ENCODE measurements at places on chromosomes 1 and 21.

- DNase-seq, result no peak
Observed at GRCh38 chr21:27085387-27085786, 118.5 kb upstream of the ADAMTS5 start.

DNA sequence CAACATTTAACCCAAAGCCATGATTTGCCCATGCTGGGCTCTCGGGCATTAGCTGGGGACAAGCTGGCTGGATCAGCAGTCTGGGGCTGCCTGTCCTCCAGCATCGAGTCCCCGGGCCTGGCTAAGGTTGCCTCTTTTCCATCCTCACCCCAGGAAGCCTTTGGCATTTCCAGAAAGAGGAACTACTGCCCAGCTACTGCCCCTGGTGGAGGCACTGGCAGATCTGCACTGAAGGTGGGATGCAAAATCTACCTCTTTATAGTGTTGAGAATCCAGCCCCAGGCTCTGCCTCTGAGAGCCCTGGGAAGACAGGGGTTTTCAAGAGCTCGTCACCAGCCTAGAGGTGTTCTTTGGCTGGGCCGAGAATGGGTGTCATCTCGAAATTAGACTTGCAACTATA is 635.9 kb downstream of the MATN1 start:
- DNase-seq, result no peak

GRCh38 chr1:48555271-48555670 is 83.3 kb upstream of the SPATA6 start:
- no peak for DNase-seq

- no peak for DNase-seq
Observed at GRCh38 chr1:47276850-47277249, 37.1 kb downstream of the STIL start.

DNA sequence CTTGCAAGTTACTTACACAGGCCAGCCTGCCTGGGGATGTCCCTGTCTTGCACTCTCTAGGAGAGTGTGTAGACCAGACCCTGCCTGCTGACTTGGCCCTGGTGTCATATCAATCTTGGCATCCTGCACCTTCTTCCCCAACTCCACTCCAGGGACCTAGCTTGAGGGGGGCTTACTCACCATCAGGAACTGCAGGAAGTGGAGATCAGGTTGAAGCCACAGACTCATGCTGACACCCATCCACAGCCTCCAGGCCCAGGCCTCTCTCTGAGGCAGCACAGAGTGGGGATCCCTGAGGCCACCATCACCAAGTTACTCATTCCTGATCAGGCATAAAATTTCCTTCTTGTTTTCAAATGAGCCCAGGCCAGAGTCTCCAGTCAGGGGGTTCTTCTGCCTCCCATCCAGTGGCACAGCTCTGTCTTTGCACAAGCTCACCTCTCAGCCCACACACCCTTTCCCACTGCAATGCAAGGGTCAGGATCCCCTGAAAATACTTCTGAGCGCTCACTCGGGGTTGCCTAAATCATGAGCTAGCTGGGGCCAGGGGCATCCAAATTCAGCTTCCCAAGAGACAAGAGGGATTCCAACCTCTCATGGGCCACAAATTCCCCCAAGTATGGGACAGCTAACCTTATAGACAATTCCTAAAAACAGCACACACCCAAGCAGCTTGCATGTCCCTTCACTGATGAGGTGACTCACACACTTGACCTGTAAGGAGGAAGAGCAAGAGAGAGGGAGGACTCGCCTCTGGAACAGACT is 33.5 kb downstream of the CSMD2 start:
- no peak for DNase-seq

GRCh38 chr1:81314513-81315233 is 486.1 kb upstream of the ADGRL2 start:
- no peak for DNase-seq

DNA sequence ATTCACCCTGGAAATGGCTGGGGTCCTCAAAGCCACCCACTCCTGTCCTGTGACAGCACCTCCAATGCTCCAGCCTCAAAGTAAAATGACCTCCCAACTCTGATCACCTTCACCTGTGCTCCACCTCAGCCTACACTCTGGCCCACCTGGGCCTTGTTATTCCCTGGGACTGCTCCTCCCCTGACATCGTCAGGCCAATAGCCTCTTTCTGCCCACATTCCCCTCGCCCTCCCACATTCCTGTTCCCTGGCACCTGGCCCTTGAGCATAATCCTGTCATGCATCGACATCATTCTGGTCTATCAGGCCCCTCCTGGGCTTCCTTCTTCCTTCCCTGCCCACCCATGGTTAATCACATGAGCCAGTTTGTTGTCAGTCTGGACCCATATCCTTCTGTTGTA is 13.2 kb upstream of the BCAR3 start:
- no peak for DNase-seq

- DNase-seq, result no peak
Observed at GRCh38 chr1:243343970-243344937, 88.4 kb downstream of the SDCCAG8 start.

GRCh38 chr1:245549996-245550719 is 395.4 kb downstream of the KIF26B start:
- no peak for DNase-seq

- DNase-seq, result no peak
Observed at GRCh38 chr1:33146003-33146402, 35.8 kb downstream of the TRIM62 start.

- peak; percentile 38 for DNase-seq
Observed at GRCh38 chr21:45152265-45152746, 77.9 kb downstream of the ADARB1 start.

DNA sequence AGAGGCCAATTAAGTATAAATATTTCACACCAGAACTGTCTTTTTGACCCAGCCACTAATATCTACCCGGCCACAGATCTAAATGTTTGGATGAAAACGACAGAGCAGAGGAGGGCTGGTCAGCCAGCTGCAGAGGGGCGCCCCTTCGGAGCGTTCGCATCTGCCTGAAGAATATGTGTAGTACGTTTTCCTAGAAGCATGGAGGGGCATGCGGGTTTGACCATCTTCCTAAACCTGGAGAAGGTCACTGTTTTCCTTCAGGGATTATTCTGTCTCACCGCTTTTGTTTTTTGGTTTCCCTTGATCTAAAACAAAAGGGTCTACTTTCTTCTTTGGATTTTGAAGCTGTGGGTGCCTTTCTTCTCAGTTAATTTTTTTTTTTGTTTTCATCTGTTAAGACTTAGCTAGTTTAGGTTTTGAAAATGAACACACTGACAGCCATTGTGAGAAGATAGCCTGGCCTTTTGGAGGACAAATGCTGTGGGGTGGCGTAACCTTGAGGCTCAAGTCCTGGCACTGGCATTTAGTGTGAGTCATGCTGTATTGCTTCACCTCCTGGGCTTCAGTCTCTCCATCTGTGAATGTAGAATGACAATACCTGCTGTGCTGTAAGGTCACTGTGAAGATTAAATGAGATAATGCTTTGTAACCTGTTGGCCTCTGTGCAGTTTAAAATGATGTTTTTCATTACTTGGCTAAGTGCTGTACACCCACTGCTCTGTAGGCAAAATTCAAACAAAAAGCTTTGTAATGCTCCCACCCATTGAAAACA is 74.1 kb upstream of the IRF2BP2 start:
- DNase-seq, result no peak

DNA sequence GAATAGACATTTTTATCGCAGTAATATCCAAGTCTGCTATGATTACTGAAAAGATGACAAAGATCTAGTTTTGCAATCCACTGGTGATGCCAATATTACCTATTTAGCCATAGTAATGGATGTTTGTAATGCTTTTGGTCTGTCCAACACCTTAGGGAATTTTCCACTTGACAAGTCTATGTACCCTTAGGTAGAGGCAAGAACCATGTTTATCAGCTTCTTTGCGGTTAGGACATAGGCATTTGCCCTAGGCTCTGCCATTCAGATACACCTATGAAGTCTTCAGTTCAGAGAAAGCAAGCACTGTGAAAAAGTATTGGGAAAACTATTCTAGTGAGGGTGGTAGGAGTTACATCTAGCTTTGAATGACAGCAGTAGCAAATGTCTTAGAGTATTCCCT is 40.2 kb upstream of the SLC35D1 start:
- DNase-seq, result no peak

- DNase-seq, result no peak
Observed at GRCh38 chr1:53348486-53349368, 20.9 kb upstream of the LRP8 start.

DNA sequence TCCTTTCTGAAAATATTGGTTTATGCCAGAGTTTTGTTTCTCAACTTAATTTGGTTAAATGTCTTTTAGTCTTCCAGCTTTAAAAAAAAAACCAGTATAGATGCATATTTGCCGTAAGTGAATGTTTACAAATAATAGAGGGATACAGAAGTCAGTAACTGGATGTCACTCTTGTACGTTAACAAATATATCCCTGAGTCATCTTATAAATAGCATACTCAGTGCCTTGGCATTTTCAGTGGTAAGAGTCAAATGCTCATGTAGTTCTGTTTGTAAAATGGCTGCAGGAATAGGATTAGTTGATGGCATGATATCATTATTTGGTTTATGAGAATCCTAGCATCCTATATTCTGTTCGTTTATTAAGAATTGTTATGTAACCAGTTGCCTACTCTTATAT is 55.4 kb downstream of the SPEN start:
- DNase-seq, result no peak

DNA sequence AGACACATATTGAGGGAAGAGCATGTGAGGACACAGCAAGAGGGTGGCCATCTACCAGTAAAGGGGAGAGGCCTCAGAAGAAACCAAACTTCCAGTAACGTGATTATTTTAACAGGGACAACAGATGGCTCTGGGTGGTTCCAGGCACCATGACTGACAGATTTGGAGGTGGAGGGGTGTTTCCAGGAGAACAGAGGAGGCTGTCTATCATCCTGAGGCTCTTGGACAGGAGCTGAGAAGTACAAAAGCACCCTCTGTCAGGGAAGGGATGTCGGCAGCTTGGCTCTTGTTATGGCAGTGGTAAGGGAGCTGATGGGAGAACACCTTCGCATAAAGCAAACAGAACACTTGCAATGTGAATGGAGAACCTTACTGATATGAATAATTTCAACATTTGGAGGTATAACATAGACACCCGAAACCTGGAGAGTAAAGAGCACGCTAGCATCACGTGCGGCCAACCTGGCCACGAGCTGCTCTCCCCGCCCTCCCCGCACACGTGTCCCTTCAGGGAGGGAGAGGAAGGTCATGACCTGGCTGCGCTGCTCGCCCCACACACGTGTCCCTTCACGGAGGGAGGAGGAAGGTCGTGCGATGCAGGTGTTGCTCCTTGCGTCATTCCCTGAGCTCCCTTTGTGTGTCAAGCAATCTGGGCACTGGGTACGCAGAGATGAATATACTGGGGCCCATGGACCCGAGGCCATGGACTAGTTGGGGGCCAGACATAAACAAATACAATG is 37.5 kb upstream of the NLRP3 start:
- no peak for DNase-seq

DNA sequence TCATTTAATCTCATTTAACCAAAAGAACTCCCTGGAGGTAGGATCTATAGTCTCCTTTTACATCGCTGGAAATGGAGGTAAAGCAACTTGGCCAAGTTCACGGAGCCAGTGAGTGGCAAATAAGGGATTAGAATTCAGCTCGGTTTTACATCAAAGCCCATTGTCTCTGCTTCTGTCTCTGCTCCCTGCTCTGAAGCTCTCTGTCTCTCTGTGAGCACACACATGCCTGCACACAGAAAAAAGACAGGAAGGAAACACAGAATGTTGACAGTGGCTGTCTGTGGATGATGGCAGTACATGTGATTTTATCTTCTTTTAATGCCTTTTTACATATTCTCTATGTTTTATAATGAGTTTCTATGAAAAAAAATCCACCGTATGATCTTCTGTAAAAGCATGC is 8.9 kb upstream of the DHRS3 start:
- DNase-seq, result no peak

DNA sequence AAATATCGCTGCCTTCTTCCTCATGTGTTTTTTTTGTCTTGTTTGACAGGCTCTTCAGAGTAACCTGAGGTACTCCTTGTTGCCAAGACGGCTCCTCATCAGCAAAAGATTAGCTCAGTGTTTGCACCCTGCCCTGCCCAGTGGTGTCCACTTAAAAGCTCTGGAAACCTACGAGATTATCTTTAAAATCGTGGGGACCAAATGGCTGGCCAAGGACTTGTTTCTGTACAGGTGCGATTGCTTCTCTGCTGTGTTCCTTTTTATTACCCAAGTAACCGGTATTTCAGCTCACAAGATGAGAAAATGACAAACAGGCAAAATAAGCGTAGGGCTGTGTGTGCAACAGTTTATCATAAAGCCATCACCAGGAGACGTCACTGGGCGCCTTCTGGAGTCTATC is 42.4 kb downstream of the DOP1B start:
- DNase-seq, result no peak

- DNase-seq, result no peak
Observed at GRCh38 chr1:101317590-101317989, 80.8 kb downstream of the S1PR1 start.

DNA sequence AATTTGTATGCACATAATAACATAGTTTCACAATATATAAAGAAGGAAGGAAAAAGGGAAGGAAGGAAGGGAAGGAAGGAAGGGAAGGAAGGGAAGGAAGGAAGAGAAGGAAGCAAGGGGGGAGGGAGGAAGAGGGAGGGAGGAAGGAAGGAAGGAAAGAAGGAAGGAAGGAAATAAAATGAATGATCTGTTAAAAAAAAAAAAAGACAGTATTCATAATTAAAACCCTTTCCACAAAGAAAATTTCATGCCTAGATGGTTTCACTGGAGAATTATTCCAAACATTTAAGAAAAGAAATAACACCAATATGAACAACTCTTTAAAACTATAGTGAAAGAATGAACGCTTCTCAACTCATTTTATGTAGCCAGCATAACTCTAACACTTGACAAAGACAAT is 44.8 kb downstream of the CDKN2C start:
- DNase-seq, result no peak

DNA sequence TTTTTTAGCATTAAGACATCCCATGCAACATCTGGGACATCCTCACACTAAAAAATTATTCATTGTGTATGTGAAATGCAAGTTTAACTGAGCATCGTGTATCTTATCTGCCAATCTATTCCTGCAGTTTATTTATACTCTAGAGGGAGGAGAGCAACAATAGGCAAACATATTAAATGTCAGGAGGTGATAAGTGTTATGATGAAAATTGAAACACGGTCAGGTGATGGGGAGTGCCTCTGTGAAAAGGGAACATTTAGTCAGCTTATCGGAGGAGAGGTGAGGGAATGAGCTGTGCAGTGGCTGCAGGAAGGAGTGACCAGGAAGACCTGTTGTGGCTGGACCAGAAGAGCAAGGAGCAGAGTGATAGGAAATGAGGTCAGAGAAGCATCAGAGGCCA is 775 bp upstream of the EFCAB14 start:
- DNase-seq, result no peak

GRCh38 chr1:22627331-22627730 is 9.1 kb upstream of the C1QA start:
- DNase-seq, result no peak

DNA sequence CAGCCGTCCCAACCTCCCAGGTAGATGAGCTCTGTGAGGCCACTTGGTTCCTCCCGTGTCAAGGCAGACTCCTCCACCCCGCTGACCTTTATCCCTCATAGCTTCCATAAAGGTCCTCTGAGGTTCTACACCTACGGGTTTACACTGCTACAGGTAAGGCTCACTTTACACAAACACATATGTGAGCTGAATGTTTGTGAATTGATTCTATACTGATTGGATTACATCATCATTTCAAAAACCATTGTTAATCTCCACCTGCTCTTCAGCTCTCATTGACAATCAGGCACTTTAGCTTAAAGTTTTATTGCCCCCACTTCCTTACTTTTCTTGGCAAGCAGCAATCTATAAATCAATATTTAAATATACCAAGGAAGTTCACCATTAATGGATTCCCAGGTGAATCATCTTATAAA is 12.8 kb upstream of the RGS16 start:
- no peak for DNase-seq

- DNase-seq, result no peak
Observed at GRCh38 chr1:211343607-211344006, 17.0 kb downstream of the TRAF5 start.
